Stimulated activated CD4-positive, alpha-beta T cell treated with anti-CD3 and anti-CD28 coated beads, Interleukin-1b, Interleukin-23, amount 100 ng/mL, for 4 hours (primary cell): ENCODE measurements at places on chromosomes 5 and 9.
A peak's percentile ranks its signal among the peaks of the same experiment; 100 is the strongest.

GRCh38 chr9:4077499-4078102 is 222.3 kb downstream of the GLIS3 start:
- DNase-seq, result peak; percentile 27

DNA sequence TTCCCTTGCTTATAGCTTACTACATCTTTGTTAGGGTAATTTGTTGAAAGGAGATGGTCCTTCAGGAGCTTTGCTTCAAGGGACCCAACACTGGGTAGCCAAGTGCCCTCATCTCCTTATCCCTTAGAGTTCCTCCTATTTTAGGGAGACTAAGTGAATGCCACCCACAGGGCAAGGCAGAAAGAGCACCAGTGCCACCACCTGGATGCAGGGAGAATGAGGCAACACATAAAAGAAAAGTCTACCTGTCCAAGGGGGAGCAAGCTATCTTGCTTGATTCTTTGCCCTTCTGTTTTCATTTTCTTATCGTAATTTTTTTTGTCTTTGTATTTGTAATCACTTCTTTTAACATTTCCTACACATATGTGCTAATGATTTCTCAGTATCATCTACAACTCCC is 205.5 kb downstream of the NPR3 start:
- no peak for DNase-seq

DNA sequence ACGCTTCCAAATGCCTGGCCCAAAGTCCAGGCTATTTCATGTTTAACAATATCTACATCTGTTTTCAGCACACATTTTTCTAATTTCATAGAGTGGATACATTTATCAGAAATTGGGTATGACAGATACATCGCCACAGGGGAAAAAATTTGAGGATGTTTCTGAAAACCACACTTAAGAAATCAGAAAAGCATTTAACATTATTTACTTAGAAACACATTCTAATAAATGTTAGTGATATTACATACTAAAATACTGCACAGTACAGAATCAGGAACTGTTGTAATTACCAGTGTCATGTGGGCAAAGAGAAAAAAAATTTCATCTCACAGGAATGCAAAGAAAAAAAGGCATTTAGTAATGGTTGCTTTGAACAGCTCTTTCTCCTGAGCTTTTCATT is 310.5 kb upstream of the KIF2A start:
- no peak for DNase-seq

DNA sequence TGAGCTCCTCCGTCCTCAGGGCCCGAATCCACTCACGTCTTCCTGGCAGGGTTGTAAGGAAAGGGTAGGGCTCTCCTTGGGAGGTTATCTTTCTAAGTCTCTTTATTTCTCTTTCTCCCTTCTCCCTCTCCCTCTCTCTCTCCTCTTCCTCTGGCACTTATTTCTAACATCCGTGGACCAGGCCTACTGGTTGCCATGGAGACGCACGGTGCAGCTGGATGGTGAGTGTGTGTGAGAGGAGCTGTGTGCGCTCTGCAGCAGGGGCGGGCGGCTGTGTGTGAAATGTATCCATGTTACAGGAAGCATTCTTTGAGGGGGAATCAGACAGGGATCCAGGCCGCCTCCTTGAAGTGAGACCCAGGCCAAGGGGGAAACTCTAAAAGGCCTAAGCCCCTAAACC is 32.2 kb downstream of the PCDH1 start:
- DNase-seq, result no peak

- no peak for DNase-seq
These were observed 436.7 kb downstream of the CETN3 start for GRCh38 chr5:89972901-89973300.

- no peak for DNase-seq
These were observed 3.2 kb downstream of the SURF2 start for GRCh38 chr9:133359399-133360175.

DNA sequence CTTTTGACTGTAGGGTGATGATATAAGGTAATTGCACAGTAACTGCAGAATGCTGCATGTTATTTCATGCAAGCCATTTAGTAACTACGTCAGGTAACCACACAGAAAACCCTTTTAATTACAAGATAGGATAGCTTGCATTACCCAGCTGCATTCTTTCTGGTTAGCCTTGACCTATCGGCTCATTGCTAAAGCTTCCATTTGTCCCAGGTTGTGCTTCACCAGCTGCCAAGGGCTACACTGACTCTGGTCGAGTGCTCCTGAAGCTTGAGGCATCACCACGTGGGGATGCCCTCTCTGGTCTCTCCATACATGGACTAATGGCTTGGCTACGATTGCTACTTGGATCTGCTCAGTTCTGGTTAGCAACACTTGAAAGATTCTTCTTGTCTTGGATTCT is 81.1 kb upstream of the SLC12A2 start:
- no peak for DNase-seq

DNA sequence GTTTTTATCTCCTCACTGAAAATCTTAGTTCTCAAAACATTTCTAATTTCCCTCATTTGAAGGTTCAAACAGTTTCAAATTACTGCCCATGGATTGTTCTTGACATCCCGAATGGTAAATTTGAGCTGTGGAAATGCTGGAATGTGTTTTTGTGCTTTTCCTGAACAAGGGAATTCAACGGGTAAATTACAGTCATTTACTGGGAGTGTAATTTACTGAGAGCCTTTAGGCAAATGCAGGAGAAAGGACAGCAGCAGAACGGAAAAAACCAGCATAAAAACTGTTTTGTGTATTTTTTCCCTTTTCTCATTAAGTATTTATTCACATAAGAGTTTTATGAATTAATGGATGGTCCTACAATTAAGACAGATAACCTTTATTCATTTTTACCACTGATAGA is 139.2 kb downstream of the PBX3 start:
- no peak for DNase-seq

GRCh38 chr9:129458663-129459546 is 162.0 kb downstream of the C9orf50 start:
- no peak for DNase-seq

GRCh38 chr9:113876151-113876992 is at the start of gene ZNF618:
Gene ZNF618 (plus strand): TSS chr9:113876309. CDS start chr9:113876381, 72 bp downstream.
- DNase-seq, result no peak

DNA sequence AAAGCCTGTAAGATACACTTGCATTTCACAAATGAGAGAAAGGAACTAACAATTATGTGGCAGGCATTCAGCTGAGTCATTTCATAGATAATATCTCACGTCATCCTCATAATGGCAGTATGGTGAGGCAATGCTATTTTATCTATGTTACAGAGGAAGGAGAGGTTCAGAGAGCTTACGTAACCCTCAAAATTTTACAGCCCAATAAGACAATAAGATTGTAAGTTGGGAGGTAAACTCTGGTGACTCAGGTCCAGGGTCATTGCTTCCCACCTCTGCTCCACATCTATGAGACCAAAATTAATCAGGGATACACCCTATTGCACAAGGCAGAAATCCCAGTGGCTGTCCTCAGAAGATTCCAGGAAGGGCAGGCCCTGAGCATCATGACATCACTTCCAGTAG is 309.7 kb downstream of the NSG2 start:
- DNase-seq, result no peak

DNA sequence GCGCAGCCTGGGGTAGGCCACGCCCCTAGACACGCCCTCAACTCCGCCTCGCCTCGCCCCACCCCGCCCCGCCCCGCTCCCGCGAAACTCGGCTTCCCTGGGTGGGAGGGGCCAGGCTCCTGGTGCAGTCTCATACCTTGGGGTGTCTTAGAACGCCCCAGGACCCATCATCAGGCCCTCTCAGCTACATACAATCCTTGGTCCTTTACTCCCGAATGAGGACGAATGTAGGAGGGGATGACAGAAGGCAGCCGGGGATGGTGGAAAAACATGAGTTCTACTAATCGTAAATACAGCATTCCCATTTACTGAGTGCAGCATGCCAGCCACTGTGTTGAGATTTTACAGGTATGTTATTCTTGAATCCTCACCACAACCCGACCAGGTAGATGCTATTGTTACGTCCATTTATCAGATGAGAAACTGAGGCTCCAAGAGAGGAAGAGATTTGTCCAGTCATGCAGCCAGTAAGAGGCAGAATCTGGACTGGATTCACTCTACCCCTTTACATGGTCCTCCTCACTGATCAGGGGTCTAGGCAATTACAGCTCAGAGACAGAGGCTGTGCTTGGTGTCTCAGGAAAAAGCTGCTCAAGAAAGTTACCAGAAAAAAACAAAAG is 6.8 kb downstream of the SH2D3C start:
- DNase-seq, result no peak

GRCh38 chr5:93421987-93422401 is 159.0 kb downstream of the NR2F1-AS1 start:
- no peak for DNase-seq

- DNase-seq, result no peak
These were observed 35.4 kb upstream of the RXRA start for GRCh38 chr9:134290603-134291451.

GRCh38 chr5:24906689-24907088 is 261.9 kb upstream of the CDH10 start:
- no peak for DNase-seq

DNA sequence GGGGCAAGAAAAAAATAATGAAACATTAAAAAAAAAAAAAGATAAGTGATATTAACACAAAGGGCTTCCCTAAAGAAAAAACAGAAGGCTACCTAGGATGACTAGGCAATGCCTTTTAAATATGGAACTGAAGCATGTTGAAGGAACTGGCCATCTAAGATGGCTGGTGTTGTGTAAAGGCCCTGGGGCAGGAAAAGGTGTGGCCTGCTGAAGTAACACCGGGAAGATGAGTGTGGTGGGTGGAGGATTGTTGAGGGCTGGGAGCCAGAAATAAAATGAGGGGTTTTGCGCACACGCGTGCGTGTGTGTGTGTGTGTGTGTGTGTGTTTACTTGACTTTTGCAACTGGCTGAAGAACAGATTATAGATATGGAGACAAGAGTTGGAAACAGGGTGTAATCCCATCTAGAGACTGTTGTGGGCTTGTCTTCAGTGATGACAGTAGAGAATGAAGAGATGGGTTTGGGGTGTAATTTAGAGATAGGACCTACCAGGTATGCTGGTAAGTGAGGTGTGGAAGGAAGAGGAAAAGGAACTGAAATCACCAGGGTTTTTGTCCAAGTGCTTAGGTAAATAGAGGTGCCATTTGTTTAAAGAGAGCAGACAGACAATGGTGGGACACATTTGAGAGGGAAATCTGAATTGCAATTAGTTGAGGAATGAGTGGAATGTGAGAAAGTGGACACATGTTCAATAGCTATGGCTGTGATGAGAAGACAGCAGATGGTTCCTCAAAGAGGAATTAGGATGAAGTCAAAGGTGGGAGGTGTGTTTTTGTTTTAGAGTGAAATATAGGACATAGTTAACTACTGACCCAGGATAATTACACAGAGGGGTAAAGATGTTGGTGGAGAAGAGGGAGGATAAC is 33.9 kb downstream of the RAD23B start:
- no peak for DNase-seq

- DNase-seq, result no peak
These were observed 199.8 kb upstream of the MAP3K1 start for GRCh38 chr5:56615361-56616153.

DNA sequence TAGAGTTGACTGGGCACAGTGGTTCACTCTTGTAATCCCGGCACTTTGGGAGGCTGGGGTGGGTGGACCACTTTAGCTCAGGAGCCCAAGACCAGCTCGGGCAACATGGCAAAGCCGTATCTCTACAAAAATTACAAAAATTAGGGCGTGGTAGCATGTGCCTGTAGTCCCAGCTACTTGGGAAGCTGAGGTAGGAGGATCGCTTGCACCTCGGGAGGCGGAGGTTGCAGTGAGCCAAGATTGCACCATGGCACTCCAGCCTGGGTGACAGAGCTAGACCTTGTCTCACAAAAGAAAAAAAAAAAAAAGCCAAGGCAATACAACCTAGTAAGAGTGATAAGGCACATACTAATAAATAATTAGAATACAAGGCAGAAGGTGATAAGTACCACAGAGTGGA is 15.8 kb downstream of the NLN start:
- no peak for DNase-seq

DNA sequence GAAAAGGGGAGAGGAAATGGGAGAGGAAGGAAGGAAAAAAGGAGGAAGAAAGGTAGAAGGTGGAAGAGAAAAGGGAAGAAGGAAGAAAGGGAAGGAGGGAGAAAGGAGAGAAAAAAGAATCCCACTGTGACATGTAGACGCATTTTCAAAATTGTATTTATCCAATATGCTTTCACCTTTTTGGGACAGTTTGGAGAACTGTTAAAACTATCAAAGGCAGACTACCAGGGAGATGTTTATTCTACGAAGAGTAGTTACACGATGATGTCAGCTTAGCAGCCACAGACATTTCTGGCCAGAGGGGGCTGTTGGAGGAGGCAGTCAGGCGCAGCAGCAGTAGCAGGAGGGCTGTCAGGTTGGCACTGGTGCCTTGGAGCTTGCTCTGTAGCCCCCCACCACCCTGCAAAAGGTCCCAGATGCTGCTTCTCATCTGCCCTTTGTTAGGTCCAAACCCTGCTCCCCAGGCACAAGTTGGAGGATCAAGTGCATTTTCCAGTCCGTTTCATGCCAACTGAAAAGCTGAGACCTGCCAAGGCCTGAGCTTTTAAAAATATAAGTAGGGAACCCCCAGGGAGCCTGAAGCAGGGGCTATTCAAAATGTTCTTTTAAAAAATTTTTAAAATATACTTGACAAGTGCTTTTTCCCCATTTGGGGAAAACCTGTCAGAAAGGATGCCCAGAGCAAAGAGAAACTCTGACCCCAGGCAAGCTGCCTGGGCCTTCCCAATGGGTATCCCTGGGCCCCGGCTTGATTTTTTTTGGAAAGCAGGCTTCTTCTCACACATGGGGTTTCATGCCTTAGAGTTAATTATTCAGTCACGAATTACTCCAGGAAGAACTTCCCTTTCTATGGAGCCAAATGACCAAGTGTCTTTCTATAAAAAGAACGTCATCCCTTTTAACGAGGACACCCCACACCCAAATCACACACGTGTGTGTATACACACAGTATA is 203.3 kb downstream of the SLIT3 start:
- DNase-seq, result no peak

DNA sequence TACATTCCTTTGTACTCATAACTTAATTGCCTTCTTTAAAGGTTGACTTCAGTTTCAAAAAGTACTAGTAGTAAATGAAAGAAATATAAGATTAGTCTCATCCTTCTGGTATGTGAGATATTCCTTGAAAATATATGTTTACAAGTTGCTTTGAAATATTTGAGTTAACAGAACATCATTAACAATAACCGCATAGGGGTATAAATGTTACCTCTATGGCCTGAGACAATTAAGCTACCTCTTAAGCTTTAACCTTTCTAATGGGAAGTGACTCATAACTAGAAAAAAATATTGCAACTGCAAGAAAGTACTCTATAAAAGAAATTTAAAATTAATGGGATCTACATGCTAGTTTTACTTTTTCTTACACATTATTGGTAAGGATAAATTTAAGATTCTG is 399.0 kb downstream of the CDH10 start:
- DNase-seq, result no peak

GRCh38 chr5:40606077-40606765 is 73.5 kb upstream of the PTGER4 start:
- no peak for DNase-seq
